ENCODE measurements at places on chromosomes 6 and 20. TPM values are rescaled to one million over a fixed set of nuclear protein-coding genes. Genes with fewer than 3 reads are reported as not detected.
A peak's percentile ranks its signal among the peaks of the same experiment; 100 is the strongest.

DNA sequence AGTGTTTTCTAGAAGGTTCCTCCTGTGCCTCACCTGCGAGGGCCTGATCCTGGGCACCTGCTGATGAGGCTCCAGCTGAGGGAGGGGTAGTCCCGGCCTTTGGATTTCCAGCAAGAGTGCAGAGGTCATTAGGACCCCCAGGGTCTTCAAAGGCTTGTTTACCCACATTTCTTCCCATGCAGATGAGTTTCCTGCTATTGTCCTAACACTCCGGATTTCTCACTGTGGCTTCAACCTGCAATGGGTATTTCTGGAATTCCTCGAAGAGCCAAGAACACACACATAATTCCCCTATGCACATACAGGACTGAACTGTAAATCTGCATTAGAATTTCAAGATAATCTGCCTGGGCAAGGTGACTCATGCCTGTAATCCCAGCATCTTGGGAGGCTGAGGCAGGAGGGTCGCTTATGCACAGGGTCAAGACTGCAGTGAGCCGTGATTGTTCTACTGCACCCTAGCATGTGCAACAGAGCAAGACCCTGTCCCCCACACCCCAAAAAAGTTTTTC, 53.9 kb downstream of the ADNP start:
- no peak overlapping the region for H3K27ac ChIP-seq
- no peak overlapping the region for H3K4me3 ChIP-seq
- no peaks in the 10 kb centered on the region for H3K4me1 ChIP-seq

GRCh38 chr6:31441365-31442267, 38.2 kb downstream of the MICA start:
- H3K27ac ChIP-seq, result no peak overlapping the region
- peak; percentile 75 for DNase-seq
- no peaks in the 10 kb centered on the region for H3K4me1 ChIP-seq
- no peaks in the 10 kb centered on the region for H3K36me3 ChIP-seq

- peaks cover 17% of the 10 kb centered on the region for H3K4me1 ChIP-seq
- no peaks in the 10 kb centered on the region for H3K27me3 ChIP-seq
- DNase-seq, result no peak
- peak overlapping the region; percentile 89 for H3K27ac ChIP-seq
- peaks cover 3% of the 10 kb centered on the region for H3K36me3 ChIP-seq
Observed at GRCh38 chr20:24993337-24994185, 1.0 kb upstream of the APMAP start.

GRCh38 chr20:63132715-63133471, 83.0 kb downstream of the YTHDF1 start:
- H3K27ac ChIP-seq, result no peak overlapping the region
- H3K27me3 ChIP-seq, result peaks cover 20% of the 10 kb centered on the region
- H3K4me1 ChIP-seq, result no peaks in the 10 kb centered on the region
- H3K36me3 ChIP-seq, result no peaks in the 10 kb centered on the region
- no peak for DNase-seq
- no peak overlapping the region for H3K4me3 ChIP-seq

DNA sequence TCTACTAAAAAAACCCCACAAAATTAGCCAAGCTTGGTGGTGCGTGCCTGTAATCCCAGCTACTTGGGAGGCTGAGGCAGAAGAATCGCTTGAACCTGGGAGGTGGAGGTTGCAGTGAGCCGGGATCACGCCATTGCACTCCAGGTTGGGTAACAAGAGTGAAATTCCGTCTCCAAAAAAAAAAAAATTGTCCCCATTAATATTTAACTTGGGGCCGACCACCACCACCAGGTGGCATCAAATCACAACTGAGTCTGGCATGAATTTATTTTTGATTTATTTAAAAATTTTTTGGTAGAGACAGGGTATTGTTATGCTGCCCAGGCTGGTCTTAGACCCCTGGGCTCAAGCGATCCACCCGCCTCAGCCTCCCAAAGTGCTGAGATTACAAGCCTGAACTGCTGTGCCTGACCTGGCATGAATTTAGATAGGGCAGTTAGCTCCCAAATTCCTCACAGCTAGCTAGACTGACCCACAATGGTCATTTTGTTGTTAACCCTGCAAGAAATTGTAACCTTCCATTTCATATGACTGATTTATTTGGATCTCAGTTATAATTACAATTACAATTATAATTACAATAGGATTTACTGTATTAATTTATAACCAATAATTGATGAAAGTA, 17.1 kb upstream of the BEND3 start:
- H3K4me3 ChIP-seq, result no peak overlapping the region
- DNase-seq, result peak; percentile 55
- H3K4me1 ChIP-seq, result peaks cover 2% of the 10 kb centered on the region
- no peaks in the 10 kb centered on the region for H3K36me3 ChIP-seq

DNA sequence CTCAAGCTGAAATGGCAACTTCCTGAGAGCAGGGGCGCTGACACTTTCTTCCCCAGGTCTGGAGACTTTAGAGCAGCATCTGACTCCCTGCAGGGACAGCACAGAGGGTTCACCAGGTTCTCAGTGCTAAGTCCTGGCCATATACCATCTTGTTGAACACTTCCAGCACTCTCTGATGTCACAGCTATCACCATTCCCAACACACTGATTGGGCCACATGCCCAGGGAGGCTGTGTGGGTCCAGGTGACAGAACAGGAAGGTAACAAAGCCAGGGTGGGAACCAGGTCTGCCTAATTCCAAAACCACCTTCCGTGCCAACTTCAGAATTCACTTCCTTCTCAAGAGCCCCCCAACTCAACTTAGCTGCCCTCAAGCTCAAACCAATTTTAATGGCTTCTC, 4.3 kb downstream of the APCDD1L start:
- H3K27me3 ChIP-seq, result no peaks in the 10 kb centered on the region
- H3K27ac ChIP-seq, result no peak overlapping the region
- no peaks in the 10 kb centered on the region for H3K36me3 ChIP-seq
- no peaks in the 10 kb centered on the region for H3K4me1 ChIP-seq

DNA sequence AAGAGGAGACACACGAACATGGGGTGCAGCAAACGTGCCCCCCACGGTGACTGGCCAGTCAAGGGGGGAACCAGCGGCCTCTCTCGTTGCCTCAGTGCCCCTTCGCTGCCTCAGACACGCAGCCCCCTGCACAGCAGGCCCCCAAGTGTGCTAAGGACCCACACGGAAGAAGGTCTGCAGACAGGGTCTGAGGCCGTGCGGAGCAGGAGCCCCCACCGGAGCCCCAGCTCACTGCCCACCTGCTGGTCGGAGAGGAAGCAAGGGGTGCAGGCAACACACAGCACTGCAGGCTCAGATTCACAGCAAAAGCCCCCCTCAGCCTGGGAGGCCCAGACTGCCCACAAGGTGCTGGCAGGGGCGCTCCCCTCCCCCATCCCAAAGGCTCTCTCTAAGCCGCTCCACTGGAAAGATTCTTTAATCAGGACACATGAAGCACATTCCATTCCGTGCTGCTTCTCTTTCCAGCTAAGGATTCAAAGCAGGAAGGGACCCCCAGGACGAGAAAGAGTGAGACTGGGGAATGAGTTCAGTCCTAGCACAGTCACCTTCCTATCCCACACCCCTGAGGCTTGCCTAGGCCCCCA, 105.1 kb downstream of the SLC23A2 start:
- H3K36me3 ChIP-seq, result no peaks in the 10 kb centered on the region
- H3K4me3 ChIP-seq, result no peak overlapping the region
- H3K4me1 ChIP-seq, result peaks cover 10% of the 10 kb centered on the region

- no peaks in the 10 kb centered on the region for H3K27me3 ChIP-seq
- DNase-seq, result no peak
- H3K27ac ChIP-seq, result no peak overlapping the region
- no peaks in the 10 kb centered on the region for H3K36me3 ChIP-seq
- no peak overlapping the region for H3K4me3 ChIP-seq
- no peaks in the 10 kb centered on the region for H3K4me1 ChIP-seq
Observed at GRCh38 chr20:24663496-24663895, 194.1 kb downstream of the SYNDIG1 start.

- no peak overlapping the region for H3K4me3 ChIP-seq
- no peaks in the 10 kb centered on the region for H3K36me3 ChIP-seq
Observed at GRCh38 chr6:138811866-138812265, 16.0 kb downstream of the ECT2L start.

GRCh38 chr6:46015119-46015968, at the start of gene CLIC5:
Gene CLIC5 (minus strand): TSS chr6:46015860. CDS start chr6:46015542, 318 bp downstream.
- H3K27ac ChIP-seq, result no peak within 1 kb of the TSS
- H3K4me1 ChIP-seq, result no peaks in the 10 kb centered on the region
- peak; percentile 34 for DNase-seq
- peaks cover 48% of the 10 kb centered on the region for H3K27me3 ChIP-seq
- no peaks in the 10 kb centered on the region for H3K36me3 ChIP-seq

DNA sequence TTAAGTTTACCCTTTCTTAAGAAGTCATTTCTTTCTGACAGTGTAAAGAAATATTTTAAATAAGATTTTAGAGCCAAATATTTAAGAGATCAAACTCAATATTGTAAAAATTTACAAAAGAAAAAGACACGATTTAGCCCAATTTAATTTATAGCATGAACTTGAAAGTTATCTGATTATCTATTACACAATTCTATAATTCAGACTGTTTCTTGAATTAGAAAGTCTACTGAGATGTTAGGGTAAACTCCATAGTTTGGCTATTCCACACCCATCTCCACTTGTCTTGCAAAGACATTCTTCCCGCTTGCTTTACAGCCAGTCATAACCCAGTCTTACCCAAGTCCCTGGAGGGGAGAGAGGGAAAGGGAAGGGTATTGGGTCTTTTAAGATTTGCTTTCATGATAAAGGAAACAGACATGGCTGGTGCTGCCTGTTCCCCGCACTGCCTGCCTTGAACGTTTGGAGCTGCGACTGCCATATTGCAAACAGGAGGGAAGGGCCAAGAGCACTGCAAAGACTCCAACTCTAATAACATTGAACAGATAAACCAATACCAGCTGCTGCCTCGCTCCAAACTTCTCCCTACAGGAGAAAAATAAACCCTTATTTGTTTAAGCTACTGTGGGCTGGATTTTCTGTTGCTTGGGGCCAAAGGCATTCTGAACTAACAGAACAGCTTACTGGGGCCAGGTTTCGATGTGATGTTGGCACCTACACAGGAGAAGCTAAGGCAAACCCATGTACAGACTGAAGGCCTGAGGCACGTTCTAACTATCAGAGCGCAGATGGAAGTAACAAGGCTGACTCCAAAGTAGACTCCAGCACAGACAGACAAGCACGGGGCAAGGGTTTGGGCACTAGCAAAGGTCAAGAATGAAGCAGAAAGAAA, 552.3 kb upstream of the JARID2 start:
- peak overlapping the region; percentile 50 for H3K27ac ChIP-seq
- DNase-seq, result peak; percentile 16
- no peak overlapping the region for H3K4me3 ChIP-seq
- no peaks in the 10 kb centered on the region for H3K27me3 ChIP-seq
- H3K4me1 ChIP-seq, result no peaks in the 10 kb centered on the region
- H3K36me3 ChIP-seq, result no peaks in the 10 kb centered on the region

DNA sequence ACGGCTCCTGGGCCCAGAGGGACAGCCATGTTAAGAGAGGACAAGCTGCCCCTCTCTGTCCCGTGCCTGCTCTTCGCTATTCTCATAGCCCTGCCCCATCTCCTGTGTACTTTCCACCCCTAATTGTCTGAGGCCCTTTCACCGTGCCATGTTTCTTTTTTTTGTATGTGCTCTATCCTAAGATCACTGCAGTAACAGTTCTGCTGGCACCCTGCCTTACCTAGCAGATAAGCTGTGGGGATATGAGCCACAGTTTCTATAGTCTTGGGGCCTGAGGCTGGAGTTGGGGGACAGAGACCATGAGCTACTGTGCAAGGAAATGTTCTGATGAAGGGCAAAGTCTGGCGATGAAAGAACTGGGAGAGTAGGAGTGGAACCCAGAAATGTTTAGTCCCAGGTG, 269.5 kb upstream of the CITED2 start:
- no peaks in the 10 kb centered on the region for H3K36me3 ChIP-seq
- no peaks in the 10 kb centered on the region for H3K4me1 ChIP-seq
- no peak overlapping the region for H3K4me3 ChIP-seq
- DNase-seq, result no peak
- H3K27me3 ChIP-seq, result no peaks in the 10 kb centered on the region

DNA sequence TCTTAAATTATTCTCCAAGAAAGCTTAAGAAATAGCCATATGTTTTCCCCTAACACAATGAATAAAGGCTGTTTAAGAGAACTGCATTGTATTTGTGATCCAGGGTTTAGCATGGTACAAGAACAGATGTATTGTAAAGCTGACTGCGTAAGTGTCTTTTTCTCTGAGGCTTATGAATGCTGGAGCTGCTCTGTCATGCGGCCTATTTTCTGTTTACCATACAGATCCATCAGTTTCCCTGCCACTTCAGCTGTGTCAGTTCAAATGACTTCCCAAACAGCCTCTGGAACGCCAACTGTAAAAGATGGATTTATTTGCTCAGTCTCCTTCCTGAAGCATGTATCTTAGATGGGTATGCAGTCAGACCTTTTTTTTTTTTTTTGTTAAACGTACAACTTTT, 419.3 kb upstream of the HS3ST5 start:
- no peaks in the 10 kb centered on the region for H3K27me3 ChIP-seq
- no peak for DNase-seq
- no peaks in the 10 kb centered on the region for H3K36me3 ChIP-seq
- H3K27ac ChIP-seq, result no peak overlapping the region
- H3K4me3 ChIP-seq, result no peak overlapping the region

DNA sequence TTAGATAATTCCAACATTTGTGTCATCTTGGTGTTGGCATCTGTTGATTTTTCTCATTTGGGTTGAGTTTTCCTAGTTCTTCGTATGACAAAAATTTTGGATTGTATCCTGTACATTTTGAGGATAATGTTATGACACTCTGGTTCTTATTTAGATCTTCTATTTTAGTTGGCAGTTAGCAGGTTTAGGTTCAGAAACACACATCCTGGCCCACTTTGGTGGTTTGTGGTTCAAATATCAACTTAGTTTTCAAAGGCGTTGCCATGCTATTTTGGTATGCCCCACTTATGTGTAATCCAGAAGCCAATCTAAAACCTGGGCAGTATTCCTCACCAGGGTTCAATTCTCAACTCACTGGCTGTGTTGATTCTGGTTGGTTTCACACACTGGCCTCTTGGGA, 68.2 kb downstream of the NOX3 start:
- no peak for DNase-seq
- no peaks in the 10 kb centered on the region for H3K4me1 ChIP-seq
- no peaks in the 10 kb centered on the region for H3K36me3 ChIP-seq
- H3K4me3 ChIP-seq, result no peak overlapping the region

- no peaks in the 10 kb centered on the region for H3K4me1 ChIP-seq
- H3K27me3 ChIP-seq, result no peaks in the 10 kb centered on the region
- H3K27ac ChIP-seq, result no peak overlapping the region
- no peak overlapping the region for H3K4me3 ChIP-seq
- DNase-seq, result no peak
- H3K36me3 ChIP-seq, result no peaks in the 10 kb centered on the region
Observed at GRCh38 chr6:108768792-108769524, 79.3 kb upstream of the ARMC2 start.

- peaks cover 23% of the 10 kb centered on the region for H3K4me1 ChIP-seq
- peak overlapping the region; percentile 100 for H3K4me3 ChIP-seq
- no peak for DNase-seq
- peaks cover 33% of the 10 kb centered on the region for H3K36me3 ChIP-seq
- peak overlapping the region; percentile 92 for H3K27ac ChIP-seq
- no peaks in the 10 kb centered on the region for H3K27me3 ChIP-seq
Observed at GRCh38 chr6:170555305-170555704, 1.1 kb downstream of the TBP start.

The CCN6 gene
- not detected for polyA plus RNA-seq

The BPIFB2 gene
- not detected for polyA plus RNA-seq

The PI16 gene
- polyA plus RNA-seq, result 0.02 TPM
